ENCODE measurements at places on chromosomes 2 and 18.
A peak's percentile ranks its signal among the peaks of the same experiment; 100 is the strongest.

- DNase-seq: no peak
Observed at GRCh38 chr18:65752625-65753325, 2.0 kb downstream of the CDH7 start.

- peak; percentile 78 for DNase-seq
Observed at GRCh38 chr2:157898591-157898996, 22.5 kb upstream of the ACVR1 start.

DNA sequence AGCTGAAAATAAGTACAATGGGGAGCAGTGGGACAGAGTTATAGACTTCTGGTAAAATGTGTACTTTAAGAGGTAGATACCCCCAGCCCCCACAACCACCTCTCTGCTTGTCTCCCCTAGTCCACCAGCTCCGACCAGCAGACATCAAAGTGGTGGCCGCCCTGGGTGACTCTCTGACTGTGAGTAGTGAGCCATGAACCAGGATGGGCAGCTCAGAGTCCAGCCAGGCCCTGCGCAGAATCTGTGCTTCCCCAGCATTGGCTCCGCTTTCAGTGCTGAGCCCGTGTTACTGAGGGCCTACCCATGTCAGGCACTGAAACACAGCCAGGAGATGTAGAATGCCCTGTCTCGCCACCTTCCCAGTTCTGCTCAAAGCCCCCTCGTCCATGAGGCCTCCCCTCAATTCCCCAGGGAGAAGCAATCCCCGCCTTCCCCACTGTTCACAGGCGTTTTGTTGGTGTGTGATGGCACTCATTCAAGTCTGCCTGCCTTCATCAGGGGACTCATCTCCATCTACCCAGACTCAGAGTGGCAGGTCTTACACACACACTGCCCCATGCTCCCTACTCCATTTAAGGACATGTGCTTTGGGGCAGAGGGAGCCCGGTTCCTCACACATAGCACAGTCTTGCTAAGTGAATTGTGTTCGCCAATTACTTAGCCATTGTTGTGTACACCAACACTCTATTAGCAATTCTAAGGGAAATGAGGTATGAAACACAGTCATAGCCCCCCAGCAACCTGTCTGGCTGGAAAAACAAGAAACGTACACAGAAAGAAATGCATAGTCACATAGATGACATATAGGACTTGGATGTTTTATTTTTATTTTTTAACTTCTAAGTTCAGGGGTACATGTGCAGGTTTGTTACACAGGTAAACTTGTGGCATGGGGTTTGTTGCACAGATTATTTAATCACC, 122.6 kb downstream of the PLB1 start:
- no peak for DNase-seq

GRCh38 chr18:21267400-21267799, 25.4 kb downstream of the GREB1L start:
- peak; percentile 27 for DNase-seq

DNA sequence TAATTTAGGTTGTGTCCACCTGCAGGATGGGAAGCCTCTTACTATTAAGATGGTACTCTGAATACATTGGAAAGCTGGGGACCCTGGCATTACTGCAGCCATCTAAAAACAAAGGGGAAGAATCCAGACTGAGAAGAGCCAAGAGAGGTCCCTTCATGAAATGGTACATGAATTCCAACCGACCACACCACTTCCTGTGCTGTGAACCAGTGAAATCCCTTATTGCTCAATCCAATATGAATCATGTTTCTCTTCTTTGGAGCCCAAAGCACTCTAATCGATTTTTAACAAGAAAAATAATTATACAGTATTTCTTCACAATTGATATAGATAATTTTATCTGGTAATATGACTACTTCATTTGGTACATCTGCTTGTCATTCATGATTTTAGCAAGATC, 479.7 kb upstream of the RAB6C start:
- DNase-seq: no peak

GRCh38 chr2:161983331-161983651, 90.7 kb downstream of the DPP4 start:
- DNase-seq: no peak

DNA sequence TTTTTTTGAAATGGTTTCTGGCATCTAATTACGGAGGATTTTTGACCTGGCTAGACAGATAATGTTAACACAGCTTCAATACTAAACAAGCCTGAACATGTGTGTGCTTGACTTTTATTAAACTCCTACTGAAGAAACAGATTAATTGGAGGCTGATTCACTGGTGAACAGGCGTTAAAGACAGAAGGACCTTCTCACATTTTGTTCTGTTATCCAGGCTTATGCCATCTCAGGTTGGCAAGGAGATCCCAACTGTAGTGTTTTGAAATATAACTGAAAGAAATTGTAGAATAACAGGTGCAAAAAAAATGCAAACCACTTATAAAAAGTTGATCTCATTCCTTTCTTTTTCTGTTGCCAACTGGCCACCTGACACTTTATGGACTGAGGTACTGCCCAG, 269.6 kb downstream of the ARHGAP15 start:
- no peak for DNase-seq

- no peak for DNase-seq
Observed at GRCh38 chr2:86038291-86039081, 67.2 kb downstream of the POLR1A start.

DNA sequence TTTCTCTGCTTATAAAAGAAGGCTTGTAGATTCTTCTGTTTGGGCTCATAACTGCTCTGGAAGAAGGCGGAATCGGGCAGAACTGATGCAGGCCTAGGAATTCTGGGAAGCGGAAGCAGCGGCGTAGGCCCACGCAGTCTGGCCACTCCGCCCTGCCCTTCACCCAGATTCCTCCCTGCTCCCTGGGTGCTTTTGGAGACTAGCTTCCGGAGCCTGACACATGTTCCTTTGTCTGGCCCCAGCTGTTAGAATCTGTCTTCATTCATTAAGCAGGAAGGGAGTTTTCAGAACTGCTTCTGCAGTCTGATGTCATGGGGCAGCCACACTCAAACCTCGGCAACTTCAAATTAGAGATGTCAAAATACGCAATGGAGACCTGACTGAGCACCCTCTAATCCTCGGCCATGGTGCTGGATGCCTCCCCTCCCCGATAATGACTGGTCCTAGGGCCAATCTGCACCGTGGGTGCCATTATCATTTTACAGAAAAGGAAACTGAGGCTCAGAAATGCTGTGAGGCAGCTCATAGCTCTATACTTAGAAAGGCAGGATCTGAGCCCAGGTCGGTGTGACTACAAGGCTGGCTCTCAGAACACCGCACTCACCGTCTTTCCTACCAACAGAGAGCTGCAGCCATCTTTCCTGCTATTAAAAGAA, 275.7 kb downstream of the MYCN start:
- DNase-seq: peak; percentile 29

- DNase-seq: no peak
Observed at GRCh38 chr18:28091197-28091596, 85.7 kb downstream of the CDH2 start.

GRCh38 chr2:69680001-69680675, 36.6 kb upstream of the AAK1 start:
- no peak for DNase-seq

DNA sequence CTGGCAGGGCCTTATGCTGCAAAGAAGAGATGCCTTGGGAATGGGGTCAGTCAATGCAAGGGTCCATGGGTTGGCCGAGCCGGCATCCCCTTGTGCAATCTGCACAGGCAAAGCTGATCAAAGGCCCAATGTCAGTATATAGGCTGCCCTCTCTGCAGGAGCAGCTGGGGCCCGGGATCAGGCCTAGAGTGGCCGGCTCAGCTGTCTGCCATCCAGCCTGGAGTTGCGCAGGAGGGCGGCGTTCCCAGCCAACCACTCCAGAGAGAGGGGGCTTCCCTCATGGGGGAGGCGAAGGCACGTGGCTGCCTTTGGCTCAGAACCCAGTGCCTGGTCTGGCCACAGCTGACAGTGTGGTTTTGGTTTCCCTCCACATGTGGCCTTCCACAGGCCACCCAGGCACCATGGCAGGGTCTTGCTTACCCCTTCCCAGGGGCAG, 3.9 kb downstream of the INPP5D start:
- no peak for DNase-seq

GRCh38 chr2:133718688-133719201, 150.5 kb upstream of the NCKAP5 start:
- no peak for DNase-seq

DNA sequence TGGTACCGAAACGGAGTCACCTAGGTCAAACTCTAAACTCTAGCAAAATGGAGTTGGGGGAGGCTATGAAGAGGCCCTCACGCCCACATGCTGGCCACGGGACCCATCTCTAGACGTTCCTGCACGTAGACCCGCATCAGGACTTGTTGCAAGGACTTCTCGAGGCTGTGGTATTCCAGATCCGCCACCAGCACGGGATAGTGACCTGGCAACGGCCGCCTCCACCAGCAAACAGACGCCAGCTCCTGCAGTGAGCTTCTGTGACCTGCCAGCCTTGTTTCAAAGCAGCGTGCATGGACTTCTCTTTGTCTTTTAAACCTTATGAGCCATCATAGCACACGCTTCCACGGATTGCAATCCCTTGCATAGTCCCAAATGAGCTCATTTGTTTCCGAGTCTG, 40.3 kb upstream of the RALBP1 start:
- DNase-seq: no peak

DNA sequence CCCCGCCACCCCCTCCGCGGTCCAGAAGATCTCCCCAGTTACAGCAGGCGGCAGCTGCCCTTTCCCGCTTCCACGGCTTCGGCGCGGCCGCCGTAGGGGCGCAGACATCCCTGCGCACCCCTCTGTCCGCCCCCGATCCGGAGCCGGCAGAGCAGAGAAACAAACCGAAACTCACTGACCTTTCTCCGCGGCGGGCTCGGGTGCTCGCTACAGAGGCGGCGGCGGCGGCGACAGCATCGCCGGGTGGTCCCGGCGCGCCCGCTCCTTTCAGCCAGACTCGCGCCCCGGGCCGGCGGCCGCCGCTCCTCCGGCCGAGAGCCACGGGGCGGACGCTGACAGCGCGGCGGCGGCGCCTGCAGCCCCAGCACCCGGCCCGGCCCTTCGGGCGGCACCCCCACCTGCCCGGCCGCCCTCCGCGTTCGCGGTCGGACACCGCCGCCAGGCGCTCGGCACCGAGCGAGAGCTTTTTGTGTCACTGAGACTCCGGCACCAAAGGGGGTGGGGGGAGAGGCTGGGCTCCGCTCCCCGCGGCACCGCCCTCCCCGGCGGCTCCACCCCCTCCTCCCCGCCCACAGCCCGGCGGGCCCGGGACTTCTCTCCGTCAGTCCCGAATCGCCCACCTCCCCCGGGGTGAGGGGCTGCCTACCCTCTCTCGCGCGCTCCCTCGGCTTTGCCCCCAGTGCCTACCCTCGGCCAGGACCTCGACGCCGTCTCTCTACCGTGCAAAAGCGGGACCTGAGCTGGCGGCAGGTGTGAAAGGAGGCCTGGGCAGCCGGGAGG, 1.4 kb upstream of the RNF152 start:
- peak; percentile 45 for DNase-seq

DNA sequence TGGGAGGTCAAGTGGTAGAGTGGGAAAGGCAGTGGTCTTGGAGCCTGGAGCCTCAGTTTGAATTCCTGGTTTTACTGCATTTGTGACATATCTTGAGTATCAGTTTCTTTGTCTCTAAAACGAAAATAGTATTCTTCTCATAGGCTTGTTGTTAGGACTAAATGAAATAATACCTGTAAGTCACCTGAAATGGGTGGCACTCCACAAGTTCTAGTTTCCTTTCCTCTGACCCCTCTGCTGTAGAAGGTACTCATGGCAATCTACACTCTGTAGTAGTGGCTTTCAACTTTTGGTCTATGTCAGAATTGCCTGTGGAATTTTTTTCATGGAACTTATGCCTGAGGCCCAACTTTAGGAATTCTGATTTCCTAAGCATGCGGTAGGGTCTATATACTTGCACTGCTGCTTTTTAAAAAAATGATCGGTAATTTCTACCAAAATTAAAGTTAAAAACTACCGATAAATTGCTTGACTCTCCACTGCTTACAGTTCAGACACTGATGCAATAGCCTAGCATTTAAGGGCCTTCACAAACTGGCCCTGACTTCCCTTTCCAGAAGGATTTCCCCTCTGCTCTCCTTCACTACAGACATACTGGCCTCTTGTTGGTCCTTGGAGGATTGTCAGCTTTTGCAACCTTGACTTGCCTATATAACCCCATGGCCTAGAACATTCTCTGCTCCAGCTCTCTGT, 47.2 kb downstream of the PLEK start:
- no peak for DNase-seq

DNA sequence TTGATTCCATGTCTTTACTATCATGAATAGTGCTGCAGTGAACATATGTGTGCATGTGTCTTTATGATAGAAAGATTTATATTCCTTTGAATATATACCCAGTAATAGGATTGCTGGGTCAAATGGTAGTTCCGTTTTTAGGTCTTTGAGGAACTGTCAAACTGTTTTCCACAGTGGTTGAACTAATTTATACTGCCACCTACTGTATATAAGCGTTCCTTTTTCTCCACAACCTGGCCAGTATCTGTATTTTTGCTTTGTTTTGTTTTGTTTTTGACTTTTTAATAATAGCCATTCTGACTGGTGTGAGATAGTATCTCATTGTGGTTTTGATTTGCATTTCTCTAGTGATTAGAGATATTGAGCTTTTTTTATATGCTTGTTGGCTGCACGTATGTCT, 641.6 kb downstream of the SUCLG1 start:
- DNase-seq: no peak

GRCh38 chr2:41657226-41657625, 390.6 kb upstream of the PKDCC start:
- DNase-seq: no peak

GRCh38 chr2:51120754-51121280, 88.9 kb upstream of the NRXN1 start:
- no peak for DNase-seq

DNA sequence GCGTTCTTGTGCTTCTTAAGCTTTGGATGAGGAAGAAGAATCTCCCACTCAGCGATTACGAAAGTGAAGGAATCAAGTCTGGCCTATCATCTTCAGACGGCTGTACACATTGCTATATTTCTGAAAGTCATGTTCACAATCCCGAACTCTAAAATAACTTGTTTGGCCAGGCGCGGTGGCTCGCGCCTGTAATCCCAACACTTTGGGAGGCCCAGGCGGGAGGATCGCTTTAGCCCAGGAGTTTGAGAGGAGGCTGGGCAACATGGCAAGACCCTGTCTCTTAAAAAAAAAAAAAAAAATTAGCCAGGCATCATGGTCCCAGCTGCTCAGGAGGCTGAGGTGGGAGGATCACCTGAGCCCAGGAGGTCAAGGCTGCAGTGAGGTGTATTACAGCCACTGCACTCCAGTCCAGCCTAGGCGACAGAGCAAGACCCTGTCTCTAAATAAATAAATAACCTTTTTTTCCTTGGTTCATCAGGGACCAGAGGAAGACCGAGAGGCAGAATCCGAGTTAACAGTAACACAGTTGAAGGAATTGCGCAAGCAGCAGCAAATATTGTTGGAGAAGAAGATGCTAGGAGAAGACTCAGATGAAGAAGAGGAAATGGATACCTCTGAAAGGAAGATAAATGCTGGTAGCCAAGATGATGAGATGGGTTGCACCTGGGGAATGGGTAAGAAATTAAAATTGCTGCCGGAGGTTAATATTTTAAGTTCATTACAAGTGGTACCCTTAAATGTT, 1.1 kb downstream of the SLC4A1AP start:
- no peak for DNase-seq
